ENCODE measurements at places on chromosomes 7 and 10.

GRCh38 chr7:151465169-151465568 lies 25.2 kb upstream of the CRYGN start:
- no peak for DNase-seq

DNA sequence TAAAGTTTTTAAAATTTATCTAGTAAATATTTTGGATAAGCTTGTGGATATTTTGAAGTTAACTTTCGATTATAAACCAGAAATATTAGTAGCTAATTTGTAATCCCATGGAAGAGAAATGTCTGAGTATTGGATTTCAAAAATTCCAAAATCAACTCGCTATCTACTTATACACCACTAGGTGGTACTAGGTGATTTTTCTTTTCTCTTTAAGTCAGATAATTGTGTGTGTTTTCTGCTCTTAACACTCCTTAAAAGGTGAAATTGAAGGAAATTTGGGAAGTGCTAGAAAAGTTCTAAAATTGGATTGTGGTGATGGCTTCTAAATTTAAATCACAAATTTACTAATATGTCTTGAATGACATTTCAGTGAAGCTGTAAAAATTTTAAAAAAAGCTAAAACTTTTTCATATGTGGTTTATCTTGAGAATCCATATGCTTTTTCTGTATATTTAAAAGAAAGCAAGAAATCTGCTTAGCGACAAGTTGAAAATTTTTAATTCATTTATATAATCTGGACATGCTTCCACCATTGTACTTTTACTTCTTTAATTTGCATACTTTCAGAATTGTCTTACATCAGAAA lies 90.2 kb downstream of the IPMK start:
- DNase-seq, result no peak

DNA sequence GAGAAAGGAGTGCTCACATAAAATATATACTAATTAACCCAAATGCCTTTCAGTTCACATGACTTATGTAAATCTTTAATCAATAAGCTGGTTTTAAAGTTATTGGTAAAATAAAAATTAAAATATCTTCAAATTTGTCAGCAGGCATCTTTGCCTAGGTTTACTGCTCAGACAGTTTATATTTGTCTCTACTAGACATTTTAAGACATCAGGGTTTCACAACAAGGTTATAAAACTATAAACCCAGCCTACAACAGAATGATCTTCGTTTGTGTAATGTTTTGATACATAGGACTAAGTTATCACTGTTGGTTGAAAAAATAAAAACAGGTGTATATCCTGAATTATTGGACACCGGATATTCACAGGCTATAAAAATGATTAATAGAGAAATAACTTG lies 67.4 kb downstream of the TYW1B start:
- no peak for DNase-seq

GRCh38 chr7:102122026-102122425 lies 164.6 kb upstream of the SH2B2 start:
- no peak for DNase-seq

DNA sequence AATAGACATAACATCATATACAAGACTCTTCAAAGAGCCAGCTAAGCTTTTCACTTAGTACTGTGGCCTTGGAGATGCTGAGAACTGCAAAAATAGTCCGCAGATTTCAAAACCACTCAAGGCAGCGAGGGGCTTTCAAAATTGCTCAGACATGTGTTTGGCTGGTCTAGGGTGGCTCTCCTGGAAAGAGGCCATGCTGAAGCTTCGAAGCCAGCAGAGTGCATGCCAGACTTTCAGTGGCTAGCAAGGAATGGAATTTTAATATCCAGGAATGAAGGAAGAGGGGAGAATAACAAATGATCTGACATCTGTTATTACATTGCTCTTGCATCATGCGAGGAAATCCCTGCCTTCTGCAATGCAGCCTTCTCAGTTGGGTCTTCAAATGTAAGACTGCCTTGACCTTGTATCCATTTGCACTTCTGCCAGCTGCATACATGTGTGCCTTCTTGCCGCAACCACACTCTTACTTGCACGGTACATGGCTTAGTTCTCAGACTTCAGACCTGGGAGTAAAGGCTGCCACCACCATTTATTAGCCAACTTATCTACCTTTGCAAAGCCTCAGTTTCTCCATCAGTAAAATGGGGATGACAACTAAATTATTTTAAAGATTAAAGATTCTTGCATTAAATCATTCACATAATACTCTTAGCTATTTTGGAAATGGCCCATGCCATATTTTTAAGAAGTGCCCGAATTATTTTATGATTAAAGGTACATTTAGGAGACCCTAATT lies 55.9 kb downstream of the ITIH5 start:
- DNase-seq, result no peak

DNA sequence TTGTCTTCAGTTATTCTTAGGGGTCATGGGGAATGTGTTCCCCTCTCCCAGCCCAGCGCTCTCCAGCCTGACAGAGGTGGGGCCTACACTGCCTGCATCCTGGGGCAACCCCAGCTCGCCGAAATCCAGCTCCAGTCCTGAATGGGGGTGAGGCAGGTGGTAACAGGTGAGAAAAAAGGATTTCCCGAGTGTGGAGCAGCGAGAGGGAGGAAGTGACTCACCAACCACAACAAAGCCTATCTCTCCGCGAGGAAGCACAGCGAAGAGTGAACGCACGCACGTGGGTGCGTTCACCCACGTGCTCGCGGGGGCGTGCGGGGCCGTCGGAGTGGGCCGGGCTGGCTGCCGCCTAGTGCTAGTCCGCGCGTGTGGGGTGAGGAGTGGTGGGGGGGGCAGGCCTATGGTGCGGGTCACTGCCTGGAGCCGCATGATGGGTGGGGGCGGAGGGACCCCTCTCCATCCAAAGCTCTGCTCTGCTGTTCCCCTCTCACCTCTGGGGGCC lies 855 bp upstream of the PALD1 start:
- peak; percentile 74 for DNase-seq

DNA sequence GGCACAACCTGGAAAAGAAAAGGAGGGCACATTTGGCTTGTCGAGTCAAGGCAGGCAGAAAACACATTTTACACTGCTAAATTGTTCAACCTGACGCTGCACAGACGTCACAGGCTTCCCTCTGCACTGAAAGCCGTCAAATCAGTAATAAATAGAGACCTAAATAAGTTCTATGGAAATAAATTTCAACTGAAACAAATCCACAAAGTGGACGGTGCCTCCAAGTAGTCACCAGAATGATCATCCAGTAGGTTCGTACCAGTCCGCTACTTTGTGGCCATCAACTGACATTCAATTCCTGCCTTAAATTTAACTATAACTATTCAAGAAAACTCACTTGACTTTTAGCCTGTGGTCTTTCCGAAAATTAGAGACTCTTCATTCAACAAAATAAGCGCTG lies 49.0 kb downstream of the NPVF start:
- DNase-seq, result no peak

GRCh38 chr10:96998329-96998888 lies 166.3 kb downstream of the LCOR start:
- no peak for DNase-seq

GRCh38 chr10:4892681-4893080 lies 66.7 kb downstream of the AKR1E2 start:
- no peak for DNase-seq

DNA sequence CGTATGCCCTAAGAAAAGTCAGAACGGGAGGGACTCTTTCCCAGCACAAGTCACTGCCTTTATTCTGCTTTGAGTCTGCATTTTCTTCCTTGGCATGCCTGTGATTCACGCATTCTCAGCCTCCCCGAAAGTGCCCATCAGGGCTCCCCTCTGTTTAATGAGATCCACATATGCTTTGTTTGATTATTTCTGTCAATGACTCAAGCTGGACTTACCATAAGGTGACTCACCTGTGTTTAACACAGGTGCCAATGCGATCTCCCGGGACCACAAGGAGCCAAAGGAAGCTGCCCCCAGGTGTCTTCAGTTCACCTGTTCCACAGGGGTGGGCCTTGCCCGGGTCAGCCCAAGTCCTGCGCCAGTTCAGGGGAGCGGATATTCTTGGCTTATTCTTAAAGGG lies 386.0 kb upstream of the SHH start:
- no peak for DNase-seq

- no peak for DNase-seq
Observed at GRCh38 chr7:88758381-88759229, 895 bp upstream of the ZNF804B start.

DNA sequence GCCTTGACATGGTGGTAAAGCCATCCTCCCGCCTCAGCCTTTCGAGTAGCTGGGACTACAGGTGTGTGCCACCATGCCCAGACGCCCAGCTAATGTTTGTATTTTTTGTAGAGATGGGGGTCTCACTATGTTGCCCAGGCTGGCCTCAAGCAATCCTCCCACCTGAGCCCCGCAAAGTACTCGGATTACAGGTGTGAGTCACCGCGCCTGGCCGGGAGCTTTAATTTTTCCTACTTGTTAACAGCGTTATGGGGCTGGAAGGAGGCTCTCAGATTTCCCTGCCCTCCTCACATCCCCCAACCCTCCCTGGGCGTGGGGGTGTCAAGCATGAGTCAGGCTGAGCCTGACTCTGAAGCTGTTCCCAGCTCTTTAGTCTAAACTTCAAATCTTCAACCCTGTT lies 8.3 kb downstream of the ALKBH4 start:
- no peak for DNase-seq

- no peak for DNase-seq
Observed at GRCh38 chr7:46989247-46989646, 592.7 kb downstream of the TNS3 start.

DNA sequence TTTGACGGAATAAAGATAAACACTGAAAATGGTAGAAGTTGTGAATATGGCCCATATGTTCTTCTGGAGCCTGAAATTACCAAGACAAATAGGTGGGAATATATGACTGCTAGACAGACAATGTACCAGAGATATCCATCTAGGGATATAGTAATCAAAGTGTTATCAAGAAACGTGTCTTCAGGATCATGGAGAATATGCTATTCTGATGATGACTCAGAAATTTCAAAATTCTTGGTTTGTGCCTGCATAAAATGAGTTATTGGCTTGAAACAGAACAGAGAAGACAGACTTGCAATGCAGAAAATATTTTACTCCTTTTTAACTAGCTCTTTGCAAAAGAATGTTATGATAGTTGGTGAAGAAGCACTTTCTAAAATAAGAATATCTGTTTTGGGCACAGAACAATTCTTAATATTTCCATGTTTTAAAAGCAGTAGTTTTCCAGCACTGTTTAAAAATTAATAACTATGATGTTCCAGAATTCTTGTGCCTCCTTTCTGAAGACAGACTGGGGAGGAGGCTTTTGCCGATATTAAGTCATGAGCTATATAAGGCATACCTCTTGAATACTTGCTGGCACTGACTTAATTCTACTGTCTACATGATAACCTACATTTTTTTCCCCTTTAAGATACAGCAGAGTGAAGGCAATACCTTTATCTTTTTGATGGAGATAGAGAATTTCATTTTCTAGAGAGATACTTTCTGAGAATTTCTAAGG lies 34.4 kb upstream of the CABCOCO1 start:
- no peak for DNase-seq

- DNase-seq, result no peak
Observed at GRCh38 chr10:79127151-79127961, 58.6 kb downstream of the ZMIZ1 start.

DNA sequence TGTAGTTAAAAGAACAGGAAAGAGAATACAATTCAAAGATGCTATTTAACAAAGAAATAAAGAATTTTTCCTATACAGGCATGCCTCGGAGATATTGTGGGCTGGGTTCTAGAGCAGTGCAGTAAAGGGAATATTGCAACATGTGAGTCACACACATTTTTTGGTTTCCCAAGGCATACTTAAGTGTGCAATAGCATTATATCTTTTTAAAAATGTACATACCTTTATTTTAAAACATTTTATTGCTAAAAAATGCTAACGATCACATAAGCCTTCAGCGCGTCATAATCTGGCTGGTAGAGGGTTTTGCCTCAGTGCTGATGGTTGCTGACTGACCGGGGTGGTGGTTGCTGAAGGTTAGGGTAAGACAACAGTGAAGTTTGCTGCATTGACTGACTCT lies 54.4 kb downstream of the ESYT2 start:
- no peak for DNase-seq

- DNase-seq, result no peak
Observed at GRCh38 chr7:90242369-90243168, 2.4 kb upstream of the CFAP69 start.

GRCh38 chr7:120521761-120522737 lies 249.1 kb downstream of the KCND2 start:
- DNase-seq, result no peak

- no peak for DNase-seq
Observed at GRCh38 chr7:27802999-27803398, 63.0 kb downstream of the TAX1BP1 start.

- DNase-seq, result no peak
Observed at GRCh38 chr7:151666886-151667285, 147.2 kb upstream of the RHEB start.

DNA sequence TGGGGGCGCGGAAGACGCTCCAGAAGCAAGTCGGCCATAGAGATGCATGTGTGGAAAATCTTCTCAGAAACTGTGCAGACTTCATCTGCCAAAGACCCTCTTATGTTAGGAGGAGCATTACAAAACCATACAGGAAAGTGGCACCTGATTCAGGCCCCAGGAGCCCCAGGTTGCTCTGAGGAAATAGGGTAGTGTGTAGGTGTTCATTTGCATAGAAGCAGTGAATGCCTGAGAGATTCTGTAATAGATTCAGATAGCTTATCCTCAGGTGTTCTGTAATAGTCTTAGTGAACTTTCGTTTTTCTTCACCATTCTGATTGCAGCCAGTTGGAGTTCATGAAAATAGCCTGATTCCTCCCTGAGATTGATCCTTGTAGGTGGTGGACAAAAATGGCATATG lies 106.4 kb upstream of the GJD4 start:
- DNase-seq, result no peak

DNA sequence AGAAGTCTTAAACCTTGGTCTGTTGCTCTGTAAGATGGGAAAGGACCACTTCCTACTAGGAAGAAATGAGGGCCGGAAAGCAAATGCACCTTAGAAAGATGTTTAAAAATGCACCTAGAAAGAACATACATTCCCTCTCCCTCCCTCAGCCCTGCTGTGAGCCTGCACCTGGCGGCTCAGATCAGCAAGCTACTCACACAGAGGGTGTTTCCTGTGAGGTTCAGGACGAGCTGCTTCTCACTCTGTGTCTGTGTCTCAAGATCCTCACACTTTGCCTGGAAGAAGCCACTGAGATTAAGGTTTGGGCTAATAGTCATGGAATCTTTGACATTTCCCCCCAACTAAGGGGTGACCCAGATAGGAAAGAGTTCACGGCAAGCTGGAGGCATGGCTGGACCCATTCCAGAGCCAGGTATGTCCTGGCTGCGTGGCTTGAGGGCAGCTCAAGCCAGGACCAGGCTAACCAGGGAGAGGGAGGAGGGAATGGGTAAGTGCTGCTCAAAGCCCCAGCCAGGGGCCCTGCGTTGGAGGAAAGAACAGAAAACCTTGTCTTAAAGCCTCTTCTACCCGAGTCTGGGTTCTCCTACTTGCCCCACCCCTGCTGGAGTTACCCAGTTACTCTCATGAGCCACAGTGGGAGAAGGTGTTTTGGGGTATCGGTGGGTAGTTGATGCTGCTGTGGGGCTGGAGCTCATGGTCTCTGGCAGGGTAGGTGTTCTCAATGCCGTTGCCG lies 47.5 kb downstream of the PODXL start:
- no peak for DNase-seq

Measured in stimulated activated CD4-positive, alpha-beta T cell treated with anti-CD3 and anti-CD28 coated beads, Interleukin-4, amount 100 ng/mL, for 24 hours (primary cell).